NCI-H82 (cell line): ENCODE measurements at places on chromosomes 7 and 10.

DNA sequence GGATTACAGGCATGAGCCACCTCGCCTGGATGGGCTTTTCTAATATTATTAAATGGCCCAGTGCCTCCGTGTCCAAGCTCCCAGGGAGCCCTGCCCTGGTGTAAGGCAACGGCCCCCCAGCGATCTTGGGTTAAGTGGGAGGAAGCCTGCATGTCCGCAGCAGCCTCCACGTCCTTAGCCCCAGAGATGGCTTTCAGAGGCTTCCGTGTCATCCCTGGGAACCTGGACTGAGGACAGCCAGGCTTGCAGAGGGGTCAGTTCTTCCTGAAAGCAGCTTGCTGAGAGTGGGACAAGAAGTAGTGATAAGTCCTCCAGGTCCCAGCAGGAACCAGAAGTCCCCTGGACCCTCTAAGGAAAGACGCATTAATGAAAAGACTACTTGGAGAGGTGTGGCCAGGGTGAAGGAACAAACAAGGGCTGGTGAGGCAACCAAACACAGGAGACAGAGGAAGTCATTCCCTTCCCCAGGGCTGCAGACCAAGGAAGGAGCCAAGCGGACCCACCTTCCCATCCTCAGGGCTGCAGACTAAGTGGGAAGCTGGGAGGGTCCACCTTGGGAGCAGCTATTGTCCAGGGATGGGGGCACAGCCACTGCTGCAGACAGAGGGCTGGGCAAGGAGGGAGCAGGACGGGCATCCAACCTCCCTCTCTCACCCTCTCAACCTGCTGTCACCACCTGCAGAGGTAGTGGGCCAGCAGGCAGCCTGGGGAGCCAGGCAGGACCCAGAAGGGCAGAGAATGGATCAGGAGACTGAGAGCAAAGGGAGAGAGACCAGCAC lies 13.0 kb upstream of the INSIG1 start:
- no peak for DNase-seq

- DNase-seq: peak; percentile 95
Observed at GRCh38 chr10:12720217-12720981, 281.1 kb downstream of the CCDC3 start.

DNA sequence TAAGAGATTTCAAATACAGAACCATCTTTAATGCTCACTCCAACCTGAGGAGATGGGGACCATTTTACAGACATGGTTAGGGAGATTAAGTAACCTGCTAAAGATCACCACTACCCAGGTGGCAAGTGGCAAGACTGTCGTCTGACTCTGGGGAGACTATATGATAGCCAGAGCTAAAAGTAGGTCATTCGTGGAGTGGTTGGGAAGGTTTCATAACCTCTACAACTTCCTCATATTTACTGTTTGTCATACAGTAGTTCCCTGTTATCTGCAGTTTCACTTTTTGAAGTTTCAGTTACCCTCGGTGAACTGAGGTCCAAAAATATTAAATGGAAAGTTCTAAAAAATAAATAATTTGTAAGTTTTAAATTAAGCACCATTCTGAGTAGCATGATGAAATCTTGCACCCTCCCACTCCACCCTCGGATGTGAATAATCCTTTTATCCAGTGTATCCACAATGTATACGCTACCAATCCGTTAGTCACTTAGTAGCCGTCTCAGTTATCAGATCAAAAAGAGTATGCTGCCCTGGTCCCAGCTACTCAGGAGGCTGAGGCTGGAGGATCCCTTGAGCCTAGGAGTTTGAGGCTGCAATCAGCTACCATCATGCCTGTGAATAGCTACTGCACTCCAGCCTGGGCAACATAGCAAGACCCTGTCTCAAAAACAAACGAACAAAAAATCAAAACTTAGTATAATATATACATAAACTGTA lies 14.9 kb upstream of the LGI1 start:
- peak; percentile 10 for DNase-seq

- no peak for DNase-seq
Observed at GRCh38 chr7:138670594-138670993, 30.6 kb downstream of the SVOPL start.

DNA sequence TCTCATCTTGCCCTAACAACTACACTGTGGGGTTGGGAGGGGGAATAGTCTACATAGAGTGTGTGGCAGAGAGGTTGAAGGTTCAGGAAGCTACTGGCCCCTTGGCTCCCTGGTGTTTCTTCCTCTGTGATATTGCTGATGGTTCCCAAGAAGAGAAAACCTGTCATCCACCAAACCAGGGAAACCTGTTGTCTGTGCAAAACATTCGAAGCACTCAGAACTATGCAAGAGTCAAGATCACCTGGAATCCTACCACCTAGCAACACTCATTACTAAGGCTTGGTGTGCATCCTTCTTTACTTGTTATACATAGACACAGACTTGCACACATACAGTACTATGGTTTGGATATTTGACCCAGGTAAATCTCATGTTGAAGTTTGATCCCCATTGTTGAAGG lies 46.5 kb upstream of the MKI67 start:
- DNase-seq: no peak

DNA sequence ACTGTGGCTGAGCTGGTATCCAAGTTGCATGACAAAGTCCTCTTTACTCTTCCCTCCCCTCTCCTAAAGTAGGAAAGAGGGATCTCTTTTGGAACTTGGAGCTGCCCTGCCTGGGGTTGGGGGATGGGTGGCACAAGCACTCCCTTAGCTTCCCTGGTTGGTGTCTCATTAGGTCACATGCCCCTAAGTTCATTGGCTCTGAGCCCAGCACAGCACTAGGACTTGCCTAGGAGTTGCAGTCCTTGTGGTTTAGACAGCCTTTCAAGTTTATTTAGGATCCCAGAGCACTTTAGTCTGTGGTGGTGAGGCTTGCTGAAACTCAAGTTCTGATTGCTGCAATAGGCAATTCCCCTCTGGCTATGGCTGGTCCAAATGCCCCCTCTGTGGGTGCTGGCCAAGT lies 281.4 kb downstream of the NXPH1 start:
- DNase-seq: no peak

GRCh38 chr7:136640977-136641376 lies 227.5 kb upstream of the CHRM2 start:
- peak; percentile 1 for DNase-seq

DNA sequence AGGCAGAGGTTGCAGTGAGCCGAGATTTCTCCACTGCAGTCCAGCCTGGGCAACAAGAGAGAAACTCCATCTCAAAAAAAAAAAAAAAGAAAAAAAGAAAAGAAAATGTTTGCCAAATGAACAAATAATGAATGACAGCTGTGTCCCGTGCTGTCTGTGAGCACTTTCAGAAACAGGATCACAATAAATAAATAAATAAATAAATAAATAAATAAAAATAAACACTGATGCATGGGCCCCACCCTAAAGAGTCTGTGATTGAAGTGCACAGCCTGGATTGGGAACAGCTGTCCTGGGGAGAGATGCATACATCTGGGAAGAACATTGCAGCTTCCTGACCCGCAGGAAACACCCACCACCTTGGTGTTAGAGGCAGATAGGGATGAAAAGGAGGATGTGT lies 123.6 kb downstream of the NPTX2 start:
- no peak for DNase-seq

DNA sequence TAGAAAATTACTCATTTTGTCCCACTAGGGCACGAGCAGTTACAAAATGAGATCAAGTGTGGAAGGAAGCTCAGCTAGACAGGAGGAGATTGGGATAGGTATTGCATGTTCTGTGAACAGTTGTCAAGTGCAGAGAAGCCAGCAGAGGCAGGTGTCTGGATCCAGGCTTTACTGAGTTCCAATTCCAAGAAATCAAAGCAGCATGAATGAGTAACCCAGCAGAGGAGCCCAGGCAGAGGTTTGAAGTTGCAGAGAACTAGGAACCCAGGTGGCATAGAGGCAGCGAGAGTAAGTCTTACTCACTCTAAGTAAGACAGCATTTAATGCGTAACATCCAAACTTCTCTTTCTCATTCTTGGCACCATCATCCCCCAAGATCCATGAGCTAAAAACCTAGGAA lies 11.8 kb downstream of the MRC1 start:
- DNase-seq: no peak

GRCh38 chr10:63720072-63720537 lies 198.9 kb downstream of the REEP3 start:
- DNase-seq: peak; percentile 72

- peak; percentile 47 for DNase-seq
Observed at GRCh38 chr10:63866747-63867140, 345.5 kb downstream of the REEP3 start.

DNA sequence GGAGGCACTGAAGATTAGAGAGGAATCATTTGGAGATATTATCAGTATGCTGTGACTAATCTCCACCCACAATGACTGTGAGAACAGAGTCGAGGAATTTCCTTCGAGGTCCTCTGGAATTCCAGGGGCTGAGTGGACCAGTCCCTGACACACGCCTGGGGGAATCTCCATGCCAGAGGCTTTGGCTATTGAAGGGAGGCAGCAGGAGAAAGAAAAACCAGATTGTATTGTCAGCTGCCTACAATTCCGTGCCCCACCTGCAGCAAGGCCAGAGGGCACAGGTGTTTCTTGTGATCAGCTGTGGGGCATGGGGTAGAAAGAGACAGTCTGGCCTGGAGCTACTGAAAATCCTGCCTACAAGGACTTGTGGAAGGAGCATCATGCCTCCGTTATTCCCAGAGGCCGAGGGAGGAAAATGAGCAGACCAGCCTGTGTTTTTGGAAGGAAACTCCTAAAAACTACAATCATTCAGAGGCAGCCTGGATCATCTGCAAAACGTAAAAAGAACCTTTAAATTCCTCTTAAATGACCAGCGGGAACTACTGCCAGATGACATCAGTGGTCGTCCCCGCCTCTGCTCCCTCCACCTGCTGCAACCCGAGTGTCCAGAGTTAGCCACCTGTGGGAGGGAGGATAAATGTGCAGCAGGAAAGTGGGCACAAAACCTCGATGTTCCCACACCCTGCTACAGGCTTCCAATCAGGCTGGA lies 25.4 kb upstream of the ANK3 start:
- DNase-seq: no peak

DNA sequence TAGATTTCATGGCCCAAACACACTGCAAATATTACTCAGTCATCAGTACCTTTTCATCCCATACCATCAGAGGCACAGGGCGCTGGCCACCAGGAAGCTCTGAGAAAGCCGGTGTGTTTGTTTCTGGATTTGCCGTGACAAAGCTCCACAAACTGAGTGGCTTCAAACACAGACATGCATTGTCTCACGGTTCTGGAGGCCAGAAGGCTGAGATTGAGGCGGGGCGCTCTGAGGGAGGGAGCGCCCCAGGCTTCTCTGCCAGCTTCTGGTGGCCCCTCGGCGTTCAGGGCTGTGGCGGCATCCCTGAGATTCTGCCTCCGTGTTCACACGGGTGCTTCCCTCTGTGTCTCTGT lies 3.7 kb upstream of the TTYH3 start:
- no peak for DNase-seq

GRCh38 chr10:106931853-106932249 lies 232.7 kb downstream of the SORCS1 start:
- DNase-seq: peak; percentile 6

- DNase-seq: no peak
Observed at GRCh38 chr7:142800699-142801260, 30.0 kb downstream of the PRSS2 start.

DNA sequence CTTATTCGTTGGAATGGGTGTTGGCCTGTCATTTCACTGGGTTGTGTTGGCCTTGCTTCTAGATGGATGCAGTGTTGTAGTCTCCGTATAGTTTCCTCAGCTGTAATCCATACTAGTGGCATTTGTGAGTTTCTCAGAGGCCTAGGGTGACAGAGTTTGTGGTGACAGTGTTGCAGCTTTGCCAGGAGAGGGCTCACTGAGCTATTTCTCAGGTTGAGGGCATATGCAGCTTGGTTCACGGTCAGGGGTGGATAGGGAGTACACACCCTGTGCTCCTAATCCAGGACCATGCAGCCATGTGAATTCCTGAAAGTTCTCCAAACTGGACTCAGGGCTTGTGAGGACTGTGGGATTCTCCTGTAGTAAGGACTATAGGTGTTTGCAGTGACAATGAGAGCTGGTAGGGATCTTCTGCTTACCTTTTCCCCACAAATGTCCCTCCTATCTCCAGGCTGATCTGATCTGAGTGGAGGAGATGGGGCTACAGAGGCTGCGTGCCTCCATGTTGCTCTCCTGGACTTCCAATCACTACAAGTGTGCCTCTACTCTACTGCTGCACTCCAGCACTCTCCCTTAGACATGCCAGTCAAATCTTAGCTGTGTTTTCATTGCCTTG lies 229.0 kb downstream of the STK31 start:
- peak; percentile 53 for DNase-seq

GRCh38 chr7:129493555-129493954 lies 8.8 kb upstream of the SMKR1 start:
- peak; percentile 11 for DNase-seq

DNA sequence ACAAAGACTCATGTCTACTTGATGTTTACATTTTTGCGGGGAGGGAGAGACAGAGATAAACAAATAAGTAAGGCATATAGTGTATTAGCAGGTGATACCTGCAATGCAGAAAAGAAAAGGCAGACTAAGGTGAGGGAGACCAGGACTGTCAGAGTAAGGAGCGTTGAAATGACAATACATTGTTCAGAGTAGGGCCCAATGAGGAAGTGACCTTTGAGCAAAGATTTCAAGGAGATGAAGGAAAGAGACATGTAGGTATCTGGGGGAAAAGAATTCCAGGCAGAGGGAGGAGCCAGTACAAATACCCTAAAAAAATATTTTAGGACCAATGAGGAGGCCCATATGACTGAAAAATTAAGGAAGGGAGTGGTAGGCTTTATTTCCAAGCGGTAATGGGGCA lies 162.7 kb upstream of the PRSS1 start:
- no peak for DNase-seq

DNA sequence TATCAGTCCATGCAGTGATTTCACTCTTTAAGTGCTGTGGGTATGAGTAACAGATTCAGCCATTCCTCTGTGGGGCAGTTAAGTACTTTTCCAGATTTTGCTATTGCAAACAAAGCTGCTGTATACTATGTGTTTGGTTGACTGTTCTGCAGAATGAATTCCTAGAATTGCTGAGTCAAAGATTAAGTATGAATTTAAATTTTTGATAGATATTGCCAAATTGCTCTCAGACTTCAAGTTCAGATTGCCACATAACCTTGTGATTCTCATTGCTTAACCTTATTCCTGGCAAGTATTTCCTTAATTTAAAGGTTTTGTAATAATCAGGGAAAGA lies 21.6 kb upstream of the SAR1A start:
- DNase-seq: no peak

GRCh38 chr10:22460101-22460500 lies 114.8 kb downstream of the SPAG6 start:
- DNase-seq: no peak

DNA sequence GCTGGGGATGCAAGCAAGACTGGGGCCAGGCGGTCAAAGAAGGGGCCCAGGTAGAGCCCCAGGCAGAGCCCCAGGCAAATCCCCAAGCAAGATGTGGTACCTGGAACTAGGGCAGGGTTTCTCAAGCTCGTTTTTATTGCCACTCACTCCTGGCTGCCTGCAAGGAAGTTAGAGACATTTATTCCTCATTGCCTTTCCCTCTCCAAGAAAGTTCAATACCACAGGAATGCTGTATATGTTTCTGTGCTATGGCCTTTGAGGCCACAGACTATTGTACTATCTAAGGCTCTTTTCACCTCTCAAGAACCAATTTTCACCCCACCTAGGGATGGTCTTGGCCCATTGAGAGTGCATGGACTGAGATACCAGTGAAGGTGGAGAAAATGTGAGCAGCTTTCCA lies 71.3 kb downstream of the TACC2 start:
- no peak for DNase-seq
